Trophoblast cell (in vitro differentiated cells and primary cell): ENCODE measurements at places on chromosomes 13 and 19.

GRCh38 chr19:53960187-53960586, 2.5 kb upstream of the CACNG8 start:
- DNase-seq, result no peak

DNA sequence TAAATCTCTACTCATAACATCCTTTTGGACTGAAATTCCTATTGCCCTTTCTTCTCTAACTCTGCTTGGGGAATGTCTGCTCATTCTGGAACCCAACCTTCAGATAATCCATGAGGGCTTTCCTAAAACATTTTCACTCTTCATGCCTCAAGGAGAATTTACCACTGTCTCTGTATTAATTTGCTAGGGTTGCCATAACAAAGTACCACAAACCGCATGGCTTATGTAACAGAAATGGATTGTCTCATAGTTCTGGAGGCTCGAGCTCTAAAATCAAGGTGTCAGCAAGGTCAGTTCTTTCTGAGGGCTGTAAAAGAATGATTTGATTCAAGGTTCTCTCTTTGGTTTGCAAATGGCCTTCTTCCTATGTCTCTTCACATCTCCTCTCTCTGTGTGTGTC, 209.7 kb downstream of the LACC1 start:
- peak; percentile 30 for DNase-seq

DNA sequence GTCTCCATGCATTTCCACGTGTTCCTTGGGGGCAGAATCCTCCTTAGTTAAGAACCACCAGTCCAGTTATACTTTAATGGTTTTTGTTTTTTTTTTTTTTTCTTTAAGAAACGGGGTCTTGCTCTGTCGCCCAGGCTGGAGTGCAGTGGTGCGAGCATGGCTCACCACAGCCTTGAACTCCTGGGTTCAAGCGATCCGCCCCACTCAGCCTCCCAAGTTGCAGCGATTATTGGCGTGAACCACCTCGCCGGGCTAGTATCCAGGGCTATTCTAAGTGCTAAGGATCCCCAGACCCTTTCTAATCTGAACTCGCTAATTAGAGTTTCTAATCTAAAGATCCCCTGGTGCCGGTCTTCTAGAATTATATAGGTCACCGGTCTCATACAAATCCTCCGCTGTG, 9.6 kb downstream of the ABHD8 start:
- no peak for DNase-seq

GRCh38 chr13:112255550-112256120, 120.5 kb upstream of the SPACA7 start:
- DNase-seq, result no peak

DNA sequence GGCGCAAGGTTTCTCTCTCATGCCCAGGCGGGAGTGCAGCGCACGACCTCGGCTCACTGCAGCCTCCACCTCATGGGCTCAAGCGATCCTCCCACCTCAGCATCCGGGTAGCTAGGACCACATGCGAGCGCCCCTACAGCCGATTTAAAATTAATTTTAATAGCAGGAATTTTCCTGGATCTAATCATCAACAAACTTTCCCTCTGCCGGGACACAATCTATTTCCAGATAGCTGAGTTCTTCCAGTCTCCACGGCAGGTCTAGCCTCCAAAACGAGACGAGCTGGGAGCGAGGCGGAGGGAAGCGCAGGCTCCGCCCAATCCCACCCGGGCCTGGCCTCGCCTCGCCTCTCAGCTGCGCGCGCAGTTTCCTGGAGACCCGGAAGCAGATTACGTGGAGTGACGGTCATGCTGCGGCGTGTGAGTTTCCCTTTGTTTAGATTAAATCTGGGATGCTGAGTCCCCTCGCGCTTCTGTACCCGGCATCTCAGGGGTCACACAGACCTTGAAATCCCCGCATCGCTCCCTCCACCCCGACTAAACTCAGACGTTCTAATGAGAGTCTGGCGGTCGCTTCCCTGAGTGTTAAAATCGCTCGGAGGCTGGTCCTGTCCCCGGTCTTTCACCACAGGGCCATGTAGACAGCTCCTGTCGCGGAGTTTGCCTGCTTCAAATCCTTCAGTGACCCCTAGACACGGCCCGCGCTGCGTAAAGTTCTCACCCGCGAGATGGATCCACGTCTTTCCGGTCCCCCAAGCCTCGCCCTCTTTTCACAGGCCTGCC, at the start of gene ZNF880:
Gene ZNF880 (plus strand): TSS at position 365 of the 782 bp plus-strand sequence. CDS start 43 bp downstream, at position 408.
- DNase-seq, result peak; percentile 98

DNA sequence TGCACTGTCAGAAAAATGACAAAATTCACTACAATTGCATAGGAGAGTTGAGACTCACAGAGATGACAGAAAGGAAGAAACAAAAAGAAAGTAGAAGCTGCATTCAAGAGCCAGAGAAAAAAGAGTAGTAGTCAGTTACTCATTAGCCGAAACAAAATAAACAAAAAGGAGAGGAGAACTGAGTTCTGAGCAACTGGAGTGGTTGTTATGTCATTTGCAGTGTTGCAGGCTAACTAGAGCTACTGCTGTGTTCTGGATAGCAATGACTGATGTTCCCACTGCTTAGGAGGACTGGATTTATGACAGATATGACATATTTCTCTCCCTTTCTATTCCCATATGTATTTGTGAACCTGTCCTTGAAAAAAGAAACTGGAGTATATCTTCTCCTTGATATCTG, 482.6 kb downstream of the RFC3 start:
- DNase-seq, result no peak

- no peak for DNase-seq
Measured at GRCh38 chr13:41006978-41007743, 12.0 kb downstream of the ELF1 start.

DNA sequence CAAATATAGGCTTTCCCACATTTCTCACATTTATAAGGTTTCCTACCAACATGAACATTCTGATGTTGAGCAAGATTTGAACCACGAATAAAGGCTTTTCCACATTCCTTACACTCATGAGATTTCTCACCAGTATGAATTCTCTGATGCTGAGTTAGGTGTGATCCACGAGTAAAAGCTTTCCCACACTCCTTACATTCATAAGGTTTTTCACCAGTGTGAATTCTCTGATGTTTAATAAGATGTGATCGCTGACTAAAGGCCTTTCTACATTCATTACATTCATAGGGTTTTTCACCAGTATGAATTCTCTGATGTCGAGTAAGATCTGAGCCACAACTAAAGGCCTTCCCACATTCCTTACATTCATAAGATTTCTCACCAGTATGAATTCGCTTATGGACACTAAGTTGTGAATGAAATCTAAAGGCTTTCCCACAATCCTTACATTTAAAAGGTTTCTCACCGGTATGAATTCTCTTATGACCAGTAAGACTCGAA, 19.0 kb downstream of the ZNF790 start:
- no peak for DNase-seq

DNA sequence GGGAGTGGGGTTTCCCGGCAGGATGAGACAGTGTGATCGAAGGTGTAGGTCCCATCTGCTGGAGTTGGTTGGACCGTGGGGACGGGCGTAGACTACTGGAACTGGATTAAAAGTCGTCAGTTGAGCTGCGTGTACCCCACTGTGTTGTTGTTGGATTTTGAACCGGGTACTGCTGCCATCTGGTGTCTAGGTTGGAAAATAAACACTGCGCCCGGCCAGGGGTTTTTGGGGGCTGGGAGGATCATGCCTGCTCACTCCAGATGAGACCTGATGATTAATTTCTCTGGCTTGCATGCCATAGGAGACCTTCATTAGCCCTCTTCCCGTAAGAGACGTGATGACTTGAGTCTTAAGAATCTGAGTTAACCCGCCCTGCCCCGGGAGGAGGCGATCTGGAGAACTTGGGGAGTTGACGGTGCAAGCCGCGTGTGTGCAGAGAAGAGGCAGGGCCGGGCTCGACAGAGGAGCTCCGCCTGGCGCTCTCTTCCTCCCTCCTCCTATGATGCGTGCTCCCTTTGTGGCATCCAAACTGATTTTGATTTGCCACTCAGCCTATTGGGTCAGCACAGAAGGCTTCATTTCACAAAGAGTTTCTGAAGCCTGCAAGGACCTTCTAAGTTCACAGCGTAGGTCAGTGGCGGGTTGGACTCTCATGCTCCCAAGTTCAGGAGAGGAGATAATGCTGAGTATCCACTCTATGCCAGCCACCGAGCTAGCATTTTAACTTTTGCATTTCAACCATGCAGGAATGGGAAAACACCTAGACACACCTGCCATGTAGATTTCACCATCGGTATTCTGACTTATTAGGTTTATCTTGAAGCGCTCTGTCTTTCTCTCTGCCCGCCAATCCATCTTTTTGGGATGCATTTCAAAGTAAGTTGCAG, 2.7 kb downstream of the UHRF1 start:
- DNase-seq, result peak; percentile 87

- peak; percentile 96 for DNase-seq
Measured at GRCh38 chr13:28574617-28575142, 79.8 kb upstream of the FLT1 start.

- DNase-seq, result no peak
Measured at GRCh38 chr13:111288276-111288675, 32.2 kb upstream of the TEX29 start.

GRCh38 chr13:100506154-100506553, 82.4 kb downstream of the GGACT start:
- DNase-seq, result no peak
